ENCODE measurements at places on chromosomes 11 and 22.

- DNase-seq, result no peak
Observed at GRCh38 chr11:82901922-82902485, 468 bp downstream of the DDIAS start.

GRCh38 chr11:117396970-117397369 is 69.3 kb downstream of the CEP164 start:
- DNase-seq, result no peak

DNA sequence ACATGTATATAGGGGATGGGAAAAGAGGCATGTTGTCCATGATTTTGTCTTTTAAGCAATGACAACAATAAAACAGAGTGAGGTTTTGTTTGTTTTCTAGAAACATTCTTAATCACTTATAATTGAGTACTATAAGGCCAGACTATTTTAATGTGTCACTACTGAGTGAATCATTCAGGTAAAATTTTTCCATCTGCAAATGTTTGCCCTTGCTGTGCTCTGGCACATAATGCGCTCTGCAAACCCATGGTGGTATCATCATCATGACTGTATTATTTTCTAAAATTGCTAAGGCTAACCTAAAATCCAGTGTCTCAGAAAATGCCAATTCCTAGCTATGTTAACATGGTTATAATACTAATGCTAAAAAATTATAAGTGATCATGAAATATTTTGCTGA is 261.2 kb downstream of the CADM1 start:
- DNase-seq, result no peak

GRCh38 chr11:130077671-130078070 is 8.0 kb downstream of the APLP2 start:
- DNase-seq, result no peak

DNA sequence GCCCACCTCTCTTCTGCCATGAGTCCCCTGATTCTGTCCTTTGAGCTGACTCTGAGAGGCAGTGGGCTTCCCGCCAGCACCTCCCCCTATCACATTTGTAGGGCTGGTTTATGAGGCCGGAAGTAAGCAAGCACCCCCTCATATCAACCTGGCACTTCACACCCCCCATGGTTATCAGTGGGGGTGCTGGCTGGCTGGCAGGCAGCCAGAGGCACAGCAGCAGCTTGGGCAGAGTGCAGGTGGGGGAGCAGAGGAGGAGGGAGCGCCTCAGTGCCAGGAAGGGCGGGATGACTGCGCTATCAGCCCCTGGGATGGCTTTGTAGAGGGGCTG is 22.9 kb upstream of the CHRM4 start:
- no peak for DNase-seq

DNA sequence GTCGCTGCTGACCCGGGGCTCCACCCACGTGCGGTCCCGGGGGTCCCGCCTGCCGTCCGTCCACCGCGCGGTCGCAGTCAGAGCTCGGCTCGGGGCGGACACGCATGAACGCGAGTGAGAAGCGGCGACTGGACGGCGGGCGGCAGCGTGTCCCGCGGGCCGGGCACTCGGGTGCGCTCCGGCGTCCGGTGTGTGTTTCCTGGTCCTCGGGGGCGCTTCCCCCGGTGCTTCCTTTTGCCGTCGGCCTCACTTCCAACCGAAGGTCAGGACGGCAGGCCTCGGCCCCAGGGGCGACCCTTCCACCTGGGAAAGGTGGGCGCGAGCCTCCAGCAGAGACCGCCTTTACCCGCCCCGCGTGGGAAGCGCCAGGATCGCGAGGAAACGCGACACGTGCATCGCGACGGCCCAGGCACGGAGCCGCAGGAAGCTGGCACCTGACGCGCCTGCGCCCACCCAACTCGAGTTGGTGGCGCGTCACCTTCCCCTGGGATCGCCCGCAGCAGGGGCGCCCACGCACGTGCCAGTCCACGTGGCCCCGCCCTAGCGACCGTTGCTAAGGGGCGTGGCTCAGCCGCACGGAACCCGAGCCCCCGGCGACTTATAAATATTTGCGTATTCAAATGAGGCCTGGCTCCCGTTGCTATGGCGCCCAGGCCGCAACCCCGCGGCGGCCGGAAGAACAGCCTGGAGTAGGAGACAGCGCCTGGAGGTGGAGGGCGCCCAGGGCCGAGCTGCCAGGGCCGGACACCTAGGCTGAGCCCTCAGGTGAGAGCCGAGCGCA is at the start of gene LRRC56:
TSS of gene LRRC56 (plus strand) at position 687 of the 781 bp plus-strand sequence. CDS start 3,158 bp downstream, outside the sequence.
- DNase-seq, result peak; percentile 82

DNA sequence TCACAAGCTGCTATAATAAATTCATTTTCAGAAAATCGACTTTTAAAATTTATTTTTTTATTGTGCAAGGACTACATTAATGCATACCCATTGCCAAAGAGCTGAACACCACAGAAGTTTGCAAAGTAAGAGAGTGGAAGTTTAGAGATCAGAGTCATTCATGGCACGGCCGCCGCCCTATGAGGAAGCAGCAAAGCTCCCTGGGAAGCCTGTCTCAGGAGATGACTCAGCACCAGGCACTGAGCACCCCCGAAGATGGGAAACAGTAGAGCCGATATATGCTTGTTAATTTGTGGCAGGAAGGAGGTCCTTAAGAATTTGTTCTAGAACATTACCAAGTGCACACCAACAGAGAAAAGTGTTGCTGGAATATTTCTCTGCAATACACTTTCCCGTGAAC is 693.7 kb downstream of the OPCML start:
- no peak for DNase-seq

GRCh38 chr11:95005642-95006041 is 19.4 kb upstream of the KDM4E start:
- DNase-seq, result no peak

GRCh38 chr11:78325274-78325781 is 92.3 kb downstream of the GAB2 start:
- DNase-seq, result no peak

GRCh38 chr22:48015701-48016100 is 1253.3 kb downstream of the TBC1D22A start:
- DNase-seq, result no peak

- DNase-seq, result no peak
Observed at GRCh38 chr11:109138196-109138595, 283.8 kb upstream of the C11orf87 start.

DNA sequence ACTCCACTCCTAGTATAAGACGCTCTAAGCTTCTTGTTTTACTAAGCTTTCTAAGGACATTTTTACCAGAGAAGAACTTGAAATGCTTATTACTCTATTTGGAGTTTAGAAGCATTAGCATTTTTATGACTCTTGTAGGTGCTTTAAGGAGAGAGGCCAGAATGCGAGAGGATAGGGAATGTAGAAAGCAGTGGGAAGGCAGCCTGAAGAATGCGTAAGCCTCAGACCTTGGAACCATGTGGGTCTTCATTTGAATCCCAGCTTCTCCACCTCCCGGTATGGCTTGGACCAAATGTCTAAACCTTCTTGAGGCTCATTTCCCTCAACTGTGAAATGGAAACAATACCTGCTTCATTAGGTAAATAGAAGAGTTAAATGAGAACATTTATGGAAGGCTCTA is 60.0 kb upstream of the AMOTL1 start:
- DNase-seq, result no peak

DNA sequence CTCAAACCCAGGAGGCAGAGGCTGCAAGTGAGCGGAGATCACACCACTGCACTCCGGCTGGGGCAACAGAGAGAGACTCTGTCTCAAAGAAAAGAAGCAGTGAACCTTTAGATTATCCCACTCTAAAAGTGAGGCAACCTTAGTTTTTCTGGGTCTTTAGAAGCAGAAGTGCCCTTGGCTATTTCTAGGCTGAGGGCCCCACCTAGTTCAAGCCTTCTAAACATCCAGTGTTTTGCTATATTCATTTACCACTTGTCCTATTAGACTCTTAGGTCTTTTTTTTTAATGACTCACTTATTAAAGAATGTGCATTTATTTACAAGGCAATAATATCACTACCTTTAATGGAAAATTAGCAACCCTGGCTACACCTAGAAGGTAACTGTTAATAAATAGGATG is 16.7 kb upstream of the EHF start:
- DNase-seq, result no peak

GRCh38 chr11:32056438-32056837 is 34.4 kb upstream of the RCN1 start:
- no peak for DNase-seq

DNA sequence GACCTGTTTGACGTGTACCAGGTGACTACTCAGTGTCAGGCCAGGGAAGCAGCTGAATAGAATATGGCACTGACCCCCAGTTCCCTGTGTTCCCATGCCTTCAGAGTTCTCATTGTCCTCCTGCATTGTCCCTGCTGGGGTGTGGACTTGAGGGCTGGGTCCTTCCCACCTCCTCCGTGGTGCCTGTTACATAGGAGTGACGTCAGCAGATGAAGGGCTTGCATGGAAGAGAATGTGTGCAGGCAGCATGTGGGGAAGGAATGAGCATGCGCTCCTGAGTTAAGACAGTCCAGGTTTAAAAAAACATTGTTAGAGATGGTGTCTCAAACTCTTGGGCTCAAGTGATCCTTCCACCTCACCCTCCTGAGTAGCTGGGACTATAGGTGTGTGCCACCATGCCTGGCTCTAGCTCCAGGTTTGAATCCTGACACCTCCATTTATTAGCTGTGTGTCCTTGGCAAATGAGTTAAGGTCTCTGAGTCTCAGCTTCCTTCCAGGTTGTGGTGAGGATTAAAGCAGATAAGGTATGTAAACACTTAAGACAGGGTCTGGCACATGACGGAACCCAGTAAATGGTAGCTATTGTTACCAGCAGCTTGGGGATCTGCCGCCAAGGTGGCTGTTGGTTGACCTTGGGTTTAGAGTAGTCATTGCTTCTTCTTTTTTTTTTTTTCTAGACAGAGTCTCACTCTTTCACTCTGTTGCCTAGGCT is 7.5 kb upstream of the SOX10 start:
- no peak for DNase-seq

- DNase-seq, result no peak
Observed at GRCh38 chr11:927871-928270, 2.2 kb downstream of the AP2A2 start.

- peak; percentile 87 for DNase-seq
Observed at GRCh38 chr22:19629720-19630419, 84.4 kb upstream of the SEPTIN5 start.

DNA sequence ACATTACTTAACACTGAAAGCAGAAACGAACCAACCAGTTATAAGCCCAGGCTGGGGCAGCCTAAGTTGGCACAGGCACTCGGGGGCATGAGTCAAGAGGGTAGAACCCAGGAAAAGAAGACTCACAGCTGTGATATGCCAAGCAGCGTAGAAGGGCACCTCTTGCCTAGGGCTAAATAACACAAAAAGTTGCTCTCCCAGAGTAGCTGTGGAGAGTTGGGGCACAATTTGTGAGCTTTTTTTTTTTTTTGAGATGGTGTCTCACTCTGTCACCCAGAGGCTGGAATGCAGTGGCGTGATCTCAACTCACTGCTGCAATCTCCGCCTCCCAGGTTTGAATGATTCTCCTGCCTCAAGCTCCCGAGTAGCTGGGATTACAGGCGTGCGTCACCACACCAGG is 8.8 kb downstream of the CLMP start:
- DNase-seq, result no peak
